RWPE1 (cell line): ENCODE measurements at places on chromosomes 16 and 17.

DNA sequence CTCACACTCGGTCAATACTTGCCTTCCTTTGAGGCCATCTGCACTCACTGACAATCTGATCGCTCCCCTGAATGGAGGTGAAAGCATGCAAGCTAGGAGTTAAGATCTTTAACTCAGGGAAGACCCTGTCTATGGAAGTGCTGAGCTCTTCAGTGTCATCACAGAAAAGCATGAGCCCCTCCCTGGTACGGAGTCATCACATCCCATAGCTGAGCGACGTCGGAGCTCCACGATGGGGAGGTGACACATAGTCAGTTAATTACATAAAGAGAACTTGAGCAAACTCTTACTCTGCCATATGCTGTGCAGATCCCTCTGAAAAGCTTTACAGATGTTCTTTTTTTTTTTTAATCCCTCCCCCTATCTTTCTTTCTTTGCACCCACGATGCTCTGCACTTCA lies 463.2 kb downstream of the WWOX start:
- no peak for DNase-seq

DNA sequence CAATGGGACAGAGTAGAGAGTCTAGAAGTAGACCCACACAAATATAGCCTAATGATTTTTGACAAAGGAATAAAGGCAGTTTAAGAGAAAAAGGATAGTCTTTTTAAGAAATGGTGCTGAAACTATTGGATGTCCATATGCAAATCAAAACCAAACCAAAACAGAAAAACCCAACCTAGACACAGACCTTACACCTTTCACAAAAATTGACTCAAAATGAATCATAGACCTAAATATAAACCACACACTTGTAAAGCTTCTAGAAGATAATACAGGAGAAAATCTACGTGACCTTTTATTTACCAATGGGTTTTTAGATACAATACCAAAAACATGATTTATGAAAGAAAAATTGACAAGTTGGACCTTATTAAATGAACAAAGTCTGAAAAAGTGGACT lies 66.4 kb upstream of the MPHOSPH6 start:
- no peak for DNase-seq

DNA sequence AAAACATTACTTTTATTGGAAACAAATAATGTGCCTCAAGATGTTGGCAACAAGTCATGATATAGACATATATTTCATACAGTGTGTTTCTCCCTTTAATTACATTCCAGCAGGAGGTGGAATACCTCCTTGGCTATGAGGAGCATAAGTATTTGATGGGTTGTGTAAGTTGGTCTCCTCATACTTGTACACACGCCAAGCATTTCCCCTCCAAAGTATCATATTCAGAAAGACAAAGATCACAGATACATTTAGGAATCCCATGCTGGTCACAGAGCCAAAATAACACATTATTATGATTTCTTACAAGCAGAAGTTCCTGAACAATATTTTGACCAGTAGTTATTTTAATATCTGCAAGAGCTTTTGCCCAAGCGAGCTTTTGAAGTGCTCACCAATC lies 57.8 kb downstream of the WSB1 start:
- no peak for DNase-seq

GRCh38 chr16:1331712-1332617 lies 1.5 kb upstream of the BAIAP3 start:
- peak; percentile 57 for DNase-seq

DNA sequence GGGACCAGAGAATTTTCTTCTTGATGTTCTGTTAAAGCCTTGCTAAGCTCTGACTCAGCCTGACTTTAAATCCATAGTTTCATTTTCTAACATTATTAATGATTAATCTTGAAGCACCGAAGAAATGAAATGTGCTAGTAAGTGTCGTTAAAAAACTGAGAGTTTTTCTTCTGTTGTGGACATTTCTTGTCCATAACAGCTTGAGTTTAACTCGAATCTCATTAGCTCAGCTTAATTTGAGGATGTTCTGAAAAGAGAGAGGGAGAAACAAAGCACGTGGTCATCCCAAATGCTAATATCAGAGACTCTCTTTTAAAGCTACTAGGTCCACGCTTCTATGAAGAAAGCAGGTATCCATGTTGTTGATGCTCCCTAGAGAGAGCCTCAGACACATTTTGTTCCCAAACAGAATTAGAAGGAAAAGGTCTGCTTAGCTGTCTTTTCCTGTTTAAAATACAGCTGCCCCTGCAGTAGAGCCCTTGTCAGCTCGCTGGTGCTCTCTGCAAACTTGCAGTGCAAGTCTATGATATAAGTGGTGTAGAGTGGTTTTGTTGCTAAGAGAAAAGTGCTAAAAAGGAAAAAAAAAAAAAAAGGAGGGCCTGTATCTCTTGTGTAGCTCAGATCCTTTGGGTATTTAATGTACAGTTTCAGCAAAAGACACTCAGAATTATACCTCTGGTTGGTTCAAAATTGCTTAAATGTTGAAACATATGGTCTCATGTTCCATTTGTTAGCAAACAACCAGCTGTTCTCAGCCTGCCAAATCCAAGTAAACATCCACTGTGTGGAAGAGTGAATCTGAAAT lies 191.1 kb upstream of the TBX2 start:
- no peak for DNase-seq

DNA sequence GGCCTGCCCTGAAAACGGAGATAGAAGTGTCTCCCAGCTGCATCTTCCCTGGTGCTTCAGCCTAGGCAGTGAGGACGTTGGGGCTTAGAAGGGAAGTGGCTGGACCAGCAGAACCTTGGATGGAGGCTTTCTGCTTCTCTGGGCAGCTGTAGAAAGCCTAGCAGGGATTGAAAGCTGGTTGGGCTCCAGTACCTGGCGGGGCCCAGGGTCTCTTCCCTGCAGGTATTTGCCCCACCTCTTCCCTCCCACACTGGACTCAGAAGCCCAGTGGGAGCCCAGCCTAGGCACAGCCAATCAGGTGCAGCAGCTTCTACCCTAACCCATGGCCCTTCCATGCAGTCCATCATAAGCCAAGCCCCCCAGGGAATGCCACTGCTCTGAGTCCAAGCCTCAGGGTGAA lies 190.3 kb upstream of the IRX6 start:
- no peak for DNase-seq

GRCh38 chr16:57341062-57341440 lies 17.5 kb upstream of the CCL22 start:
- DNase-seq = no peak

DNA sequence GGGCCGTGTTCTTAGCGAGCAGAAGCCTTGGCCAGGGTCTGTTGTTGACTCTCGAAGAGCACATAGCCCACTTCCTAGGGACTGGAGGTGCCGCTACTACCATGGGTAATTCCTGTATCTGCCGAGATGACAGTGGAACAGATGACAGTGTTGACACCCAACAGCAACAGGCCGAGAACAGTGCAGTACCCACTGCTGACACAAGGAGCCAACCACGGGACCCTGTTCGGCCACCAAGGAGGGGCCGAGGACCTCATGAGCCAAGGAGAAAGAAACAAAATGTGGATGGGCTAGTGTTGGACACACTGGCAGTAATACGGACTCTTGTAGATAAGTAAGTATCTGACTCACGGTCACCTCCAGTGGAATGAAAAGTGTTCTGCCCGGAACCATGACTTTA lies 18.5 kb downstream of the RSPRY1 start:
- no peak for DNase-seq

DNA sequence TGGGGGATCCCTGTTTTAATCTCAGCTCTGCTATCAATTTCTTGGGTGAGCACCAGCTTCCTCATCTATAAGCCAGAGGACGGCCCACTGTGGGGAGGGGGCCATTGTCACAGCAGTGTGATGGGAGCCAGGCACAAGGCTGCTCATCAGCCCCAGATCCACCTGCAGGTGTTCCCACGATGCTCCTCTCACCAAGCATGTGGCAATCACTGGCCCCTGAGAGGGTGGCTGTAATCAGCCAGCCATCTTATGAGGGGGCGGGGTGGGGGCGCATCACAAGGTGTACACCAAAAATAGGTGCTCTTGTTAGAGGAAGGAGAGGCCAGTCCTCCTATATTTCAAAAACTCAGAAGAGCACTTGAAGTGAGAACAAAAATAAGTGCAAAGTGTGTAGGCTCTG lies 31.2 kb downstream of the HNF1B start:
- no peak for DNase-seq
